Skeletal muscle cell (primary cell): ENCODE measurements at places on chromosomes 16 and 17.
A peak's percentile ranks its signal among the peaks of the same experiment; 100 is the strongest.

GRCh38 chr17:43372273-43372911 lies 26.4 kb upstream of the ARL4D start:
- no peak for DNase-seq

GRCh38 chr16:78663690-78664089 lies 564.2 kb downstream of the WWOX start:
- no peak for DNase-seq

GRCh38 chr17:64188088-64188487 lies 58.1 kb upstream of the ERN1 start:
- DNase-seq = no peak

DNA sequence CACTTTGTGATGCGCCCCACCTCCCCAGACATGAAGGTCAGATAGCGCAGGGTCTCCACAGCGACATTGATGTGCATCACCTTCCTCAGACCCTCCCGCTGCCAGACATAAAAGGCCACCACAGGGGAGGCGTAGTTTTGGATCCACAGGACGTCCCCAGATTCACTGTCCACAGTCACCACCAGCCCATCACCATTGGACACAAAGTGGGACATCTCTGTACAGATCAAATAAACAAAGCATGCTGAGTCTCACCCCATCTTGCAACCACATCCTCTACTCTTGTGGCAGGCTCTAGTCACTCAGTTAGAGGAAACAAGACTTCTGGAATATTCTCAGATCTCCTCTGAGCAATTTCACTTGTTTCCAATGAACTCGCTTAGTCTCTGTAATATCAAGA lies 46.3 kb upstream of the ICAM2 start:
- DNase-seq = no peak

- peak; percentile 55 for DNase-seq
Measured at GRCh38 chr17:17416007-17416399, 60.8 kb upstream of the MED9 start.

- DNase-seq = no peak
Measured at GRCh38 chr16:50862818-50863643, 121.1 kb downstream of the CYLD start.

GRCh38 chr17:34858591-34859565 lies 102.4 kb downstream of the CCT6B start:
- DNase-seq = no peak

DNA sequence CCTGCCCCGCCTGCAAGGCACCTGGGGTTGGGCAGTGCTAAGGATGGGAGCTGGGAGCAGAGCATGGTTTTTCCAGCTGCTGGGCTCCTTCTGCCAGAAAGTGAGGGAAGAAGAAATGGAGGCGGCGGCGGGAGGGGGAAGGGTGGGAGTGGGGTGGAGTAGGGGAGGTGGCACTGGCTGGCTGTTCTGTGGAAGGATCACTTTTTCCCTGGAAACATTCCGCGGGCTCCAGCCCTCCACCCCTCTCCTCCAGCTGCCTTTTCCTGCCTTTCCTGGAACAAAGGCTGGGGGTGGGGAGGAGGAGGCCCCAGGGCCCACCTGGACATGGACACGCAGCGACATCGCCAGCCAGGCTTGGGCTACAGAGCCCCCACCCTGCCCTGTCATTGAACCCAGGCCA lies 41.1 kb downstream of the CFAP20 start:
- DNase-seq = no peak

DNA sequence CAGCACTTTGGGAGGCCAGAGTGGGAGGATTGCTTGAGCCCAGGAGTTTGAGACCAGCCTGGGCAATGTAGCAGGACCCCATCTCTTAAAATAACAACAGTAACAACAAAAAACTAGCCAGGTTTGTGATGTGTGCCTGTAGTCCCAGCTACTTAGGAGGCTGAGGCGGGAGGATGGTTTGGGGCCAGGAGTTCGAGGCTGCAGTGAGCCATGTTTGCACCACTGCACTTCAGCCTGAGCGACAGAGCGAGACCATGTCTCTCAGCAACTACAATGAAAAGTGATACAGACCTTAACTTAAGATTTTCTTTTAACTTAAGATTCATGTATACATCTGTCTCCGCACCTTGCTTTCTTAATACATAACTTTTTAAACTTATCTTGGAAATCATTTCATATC lies 17.2 kb downstream of the NKD1 start:
- no peak for DNase-seq

- DNase-seq = no peak
Measured at GRCh38 chr17:54838651-54839421, 61.8 kb upstream of the TOM1L1 start.

DNA sequence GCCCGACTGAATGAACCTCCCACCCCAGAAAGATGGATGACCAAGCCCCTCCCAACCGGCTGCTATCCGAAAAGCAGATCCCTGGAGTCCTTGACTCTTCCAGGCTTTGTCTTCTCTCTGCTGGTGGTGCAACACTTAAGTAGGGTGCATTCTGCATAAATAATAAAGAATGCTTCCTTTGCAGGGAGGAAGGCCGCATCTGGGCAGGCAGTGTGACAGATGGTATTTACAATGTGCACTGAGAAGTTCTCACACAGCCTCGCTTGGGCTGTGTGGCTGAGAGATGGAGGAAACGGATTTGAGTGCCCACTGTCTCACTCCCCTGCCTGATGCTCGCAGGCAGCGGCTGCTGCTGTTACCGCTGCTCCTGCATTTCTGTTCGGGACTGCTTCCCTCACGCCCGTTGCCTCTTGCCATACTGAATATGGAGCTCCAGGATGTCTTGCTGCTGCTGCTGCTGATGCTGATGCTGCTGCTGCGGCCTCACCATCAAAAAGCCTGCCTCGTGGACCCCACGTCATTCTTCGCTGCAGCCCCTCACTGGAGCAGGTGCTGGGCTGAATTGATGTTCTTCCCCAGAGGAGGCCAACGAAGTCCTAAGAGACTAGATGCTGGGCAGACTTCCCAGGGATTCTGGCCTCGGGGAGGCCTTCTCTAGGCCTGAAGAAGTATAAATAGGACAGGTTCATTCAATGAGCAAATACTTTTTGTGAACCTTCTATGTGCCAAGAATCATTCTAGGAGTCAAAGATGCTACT lies 7.1 kb upstream of the RHBDL3 start:
- no peak for DNase-seq

- no peak for DNase-seq
Measured at GRCh38 chr17:16513873-16514272, 21.9 kb upstream of the LRRC75A start.

DNA sequence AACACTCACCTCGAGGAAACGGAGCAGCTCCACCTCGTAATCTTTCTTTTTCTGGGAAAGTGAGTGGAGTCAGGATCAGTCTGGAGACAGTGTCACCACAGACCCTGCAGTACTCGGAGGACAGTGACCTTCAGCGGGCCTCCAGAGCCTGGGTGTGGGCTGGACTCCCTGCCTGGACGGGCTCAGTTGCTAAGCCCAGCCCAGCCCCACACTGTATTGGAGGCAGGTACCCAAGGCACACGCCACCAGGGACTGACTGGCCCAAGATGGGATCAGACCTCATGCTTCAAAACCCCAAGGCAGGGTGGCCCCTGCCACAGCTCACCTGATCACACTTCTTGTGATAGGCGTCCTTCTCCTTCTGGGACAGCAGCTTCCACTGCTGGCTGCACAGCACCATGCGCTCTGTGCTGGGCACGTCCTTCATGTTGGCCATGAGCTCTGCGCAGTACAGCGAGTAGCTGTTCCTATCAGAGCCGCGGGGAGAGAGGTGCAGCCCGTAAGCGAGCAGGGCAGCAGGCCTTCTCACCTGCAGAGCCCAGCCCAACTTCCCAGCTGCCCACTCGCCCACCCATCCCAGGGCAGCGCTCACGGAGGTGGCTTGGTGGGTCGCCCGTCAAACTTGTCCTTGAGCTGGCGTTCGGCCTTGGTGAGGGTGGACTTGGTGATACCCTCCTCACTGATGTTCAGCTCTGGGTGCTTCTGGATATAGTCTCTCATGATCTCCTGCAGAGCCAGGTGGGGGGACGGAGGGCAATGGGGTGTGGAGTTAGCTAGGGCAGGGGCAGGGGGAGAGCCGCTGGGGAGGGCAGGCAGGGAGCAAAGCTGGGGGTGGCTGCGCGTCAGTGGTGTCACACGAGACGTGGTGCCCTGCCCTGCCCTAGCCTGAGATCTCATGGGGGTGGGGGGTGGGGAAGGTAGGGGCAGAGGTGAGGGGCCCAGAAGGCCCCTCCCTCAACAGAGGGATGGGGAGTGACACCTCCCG lies 7.9 kb downstream of the UBTF start:
- no peak for DNase-seq

GRCh38 chr16:931626-932500 lies 38.9 kb downstream of the LMF1 start:
- DNase-seq = no peak

DNA sequence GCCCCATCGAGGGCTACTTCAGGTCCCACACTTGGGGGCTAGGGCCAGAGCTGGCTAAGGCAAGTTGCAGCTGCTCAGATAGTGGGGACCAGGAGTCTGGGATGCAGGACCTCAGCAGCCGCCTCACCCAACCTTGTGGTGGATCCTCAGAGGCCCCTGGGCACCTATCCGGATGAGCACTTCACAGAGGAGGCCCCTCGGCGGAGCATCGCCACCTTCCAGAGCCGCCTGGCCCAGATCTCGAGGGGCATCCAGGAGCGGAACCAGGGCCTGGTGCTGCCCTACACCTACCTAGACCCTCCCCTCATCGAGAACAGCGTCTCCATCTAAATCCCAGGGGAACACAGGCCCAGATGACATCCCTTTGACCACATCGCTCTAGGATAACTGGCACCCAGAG lies 9.4 kb downstream of the ALOX15B start:
- DNase-seq = no peak

DNA sequence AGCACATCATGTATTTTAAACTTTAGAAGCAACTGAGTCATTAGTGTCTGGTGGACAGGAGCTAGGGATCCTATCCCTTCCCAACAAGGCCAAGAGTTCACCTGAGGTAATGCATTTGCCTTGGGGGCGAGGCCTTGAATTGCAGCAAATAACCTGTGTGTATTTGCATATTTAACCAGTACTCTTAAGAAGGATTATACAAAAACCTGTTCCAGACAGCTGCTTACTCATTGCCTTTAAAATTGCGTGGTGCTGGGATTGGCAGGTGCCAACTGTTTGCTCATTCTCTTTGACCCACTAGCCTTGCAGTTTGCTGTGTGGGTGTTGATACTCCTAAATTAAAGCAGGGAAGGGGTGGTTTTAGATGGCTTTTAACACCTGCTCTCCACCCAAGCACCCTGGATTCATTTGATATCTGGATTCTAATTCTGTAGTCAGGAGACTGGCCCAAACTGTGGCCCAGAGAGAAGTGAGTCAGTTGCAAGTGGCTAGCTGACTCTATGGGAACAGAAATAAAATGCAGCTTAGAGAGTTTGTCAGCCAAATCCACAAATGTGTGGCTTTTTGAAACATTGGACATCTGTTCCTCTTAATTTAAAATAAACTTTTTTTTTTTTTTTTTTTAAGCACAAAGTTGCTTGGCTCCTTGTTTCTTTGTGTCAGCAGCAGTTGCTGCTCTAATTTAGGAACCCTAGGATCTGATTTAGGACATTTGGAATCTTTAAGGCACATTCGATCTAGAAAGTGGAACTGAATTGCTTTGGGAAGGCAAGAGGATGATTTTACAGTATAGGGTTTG lies 46.9 kb downstream of the TUBD1 start:
- DNase-seq = peak; percentile 68

- DNase-seq = no peak
Measured at GRCh38 chr17:44355642-44356099, 8.0 kb downstream of the FAM171A2 start.

DNA sequence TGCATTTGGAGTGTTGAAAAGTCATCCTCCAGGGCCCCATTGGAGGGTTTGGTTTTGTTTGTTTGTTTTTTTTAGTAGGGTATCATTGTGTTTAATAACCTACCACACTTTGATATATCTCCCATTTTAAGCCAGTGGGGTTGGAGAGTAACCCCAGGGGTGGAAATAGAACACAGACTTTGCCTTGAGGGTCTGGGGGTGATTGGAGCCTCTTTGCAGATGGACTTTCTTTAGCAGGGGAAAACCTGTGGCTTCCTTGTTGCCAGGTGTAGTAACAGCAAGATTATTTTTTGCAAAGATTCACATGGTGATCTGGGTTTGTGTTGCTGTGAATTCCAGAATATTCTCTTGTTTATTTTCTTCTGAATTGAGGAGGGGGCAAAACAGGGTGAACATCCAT lies 1.5 kb downstream of the ABCC1 start:
- DNase-seq = no peak

GRCh38 chr17:36849871-36850348 lies 87.4 kb upstream of the LHX1 start:
- DNase-seq = peak; percentile 28

- DNase-seq = peak; percentile 88
Measured at GRCh38 chr16:83689385-83689831, 118.4 kb upstream of the HSBP1 start.

GRCh38 chr16:52090080-52090479 lies 456.9 kb downstream of the TOX3 start:
- no peak for DNase-seq
